Omental fat pad (tissue), 4 donors: ENCODE measurements at places on chromosomes 7 and 10. TPM values are rescaled to one million over a fixed set of nuclear protein-coding genes. Genes with fewer than 3 reads are reported as not detected.

- DNase-seq, result no peak
Measured at GRCh38 chr7:149635561-149636329, 137.6 kb downstream of the ZNF467 start.

GRCh38 chr10:68284062-68285001 is 47.5 kb upstream of the HNRNPH3 start:
- no peak for DNase-seq

DNA sequence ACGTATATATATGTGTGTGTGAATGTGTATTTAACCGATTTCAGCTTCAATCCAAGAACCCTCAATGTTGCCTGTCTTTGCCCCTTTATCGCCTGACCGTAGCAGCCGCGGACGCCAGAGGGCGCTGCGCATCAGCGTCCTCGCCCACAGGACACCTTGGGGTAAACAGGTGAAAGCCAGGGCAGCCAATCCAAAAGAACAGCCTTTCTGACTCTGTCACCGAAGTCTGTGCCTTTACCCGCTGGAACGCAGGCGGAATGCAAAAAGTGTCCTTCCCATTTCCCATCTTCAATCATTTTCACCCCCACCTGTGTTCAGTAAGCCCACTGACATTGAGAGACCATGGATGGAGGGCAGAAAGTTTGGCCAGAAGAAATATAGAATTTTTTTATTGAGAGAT is 3.6 kb downstream of the NXPH1 start:
- no peak for DNase-seq

GRCh38 chr10:35384265-35384868 is 48.1 kb downstream of the CCNY start:
- DNase-seq, result no peak

GRCh38 chr10:114489521-114490310 is 85.4 kb upstream of the AFAP1L2 start:
- DNase-seq, result no peak

- no peak for DNase-seq
Measured at GRCh38 chr7:107560898-107561516, 2.7 kb downstream of the COG5 start.

DNA sequence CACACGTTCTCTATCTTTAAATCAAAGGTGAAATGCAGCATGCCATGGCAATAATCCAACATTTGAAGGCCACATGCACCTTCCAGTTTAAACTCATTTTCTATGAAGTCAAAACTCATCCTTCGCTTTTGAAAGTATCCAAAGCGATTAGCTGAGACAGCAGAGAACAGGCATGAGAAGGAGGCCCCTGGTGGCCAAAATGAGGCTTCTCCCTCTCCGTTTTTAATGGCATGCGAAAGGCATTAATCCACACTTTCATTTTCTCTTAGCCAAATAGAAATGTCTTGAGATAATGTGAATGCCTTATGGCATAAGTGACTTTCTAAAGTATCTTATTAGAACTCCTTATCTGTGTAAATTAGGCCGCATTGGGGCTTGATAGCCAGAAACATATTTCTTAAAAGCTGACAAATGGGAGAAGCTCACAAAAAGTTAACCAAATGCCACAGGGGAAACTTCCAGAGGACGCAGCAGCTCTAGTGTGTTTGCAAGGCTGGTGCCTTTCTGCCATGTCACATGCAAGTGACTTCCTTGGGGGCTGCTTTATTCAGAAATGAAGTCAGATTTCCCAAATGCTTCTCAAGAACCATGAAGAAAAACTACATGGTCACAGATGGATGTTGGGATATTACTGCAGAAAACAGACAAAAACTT is 1189.6 kb downstream of the SORCS1 start:
- no peak for DNase-seq

GRCh38 chr7:158061026-158061630 is 526.5 kb downstream of the PTPRN2 start:
- DNase-seq, result no peak

DNA sequence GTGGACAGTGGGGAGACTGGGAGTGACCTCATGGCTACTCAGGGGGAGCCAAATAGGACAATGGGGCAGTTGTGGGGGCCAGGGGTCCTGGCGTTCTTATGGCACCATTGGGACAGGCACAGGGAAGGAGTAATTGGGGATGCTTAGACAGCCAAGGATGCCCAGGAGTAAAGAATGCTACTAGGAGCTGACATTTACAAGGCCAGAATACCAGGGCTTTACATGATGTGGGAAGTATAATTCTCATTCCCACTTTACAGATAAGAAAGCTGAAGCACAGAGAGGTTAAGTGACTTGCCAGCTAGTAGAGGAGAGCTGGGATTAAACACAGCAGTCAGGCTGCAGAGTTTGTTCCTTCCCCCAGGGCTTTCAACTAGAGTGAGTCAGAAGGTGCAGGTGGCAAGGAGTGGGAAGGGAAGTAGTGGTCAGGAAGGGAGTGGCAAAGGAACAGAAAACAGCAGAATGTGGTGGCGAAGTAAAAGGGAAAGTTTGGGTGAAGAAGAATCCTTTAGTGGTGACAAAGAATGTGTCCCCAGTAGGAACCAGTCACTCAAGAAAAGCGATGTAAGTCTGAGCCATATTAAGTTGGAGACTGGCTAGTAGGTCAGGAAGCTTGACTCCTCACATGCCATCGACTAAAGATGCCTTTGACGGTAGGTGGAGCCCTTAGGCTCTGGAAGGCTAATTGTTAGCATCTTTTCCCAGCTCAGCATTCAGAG is 32.8 kb downstream of the CPVL start:
- DNase-seq, result no peak

DNA sequence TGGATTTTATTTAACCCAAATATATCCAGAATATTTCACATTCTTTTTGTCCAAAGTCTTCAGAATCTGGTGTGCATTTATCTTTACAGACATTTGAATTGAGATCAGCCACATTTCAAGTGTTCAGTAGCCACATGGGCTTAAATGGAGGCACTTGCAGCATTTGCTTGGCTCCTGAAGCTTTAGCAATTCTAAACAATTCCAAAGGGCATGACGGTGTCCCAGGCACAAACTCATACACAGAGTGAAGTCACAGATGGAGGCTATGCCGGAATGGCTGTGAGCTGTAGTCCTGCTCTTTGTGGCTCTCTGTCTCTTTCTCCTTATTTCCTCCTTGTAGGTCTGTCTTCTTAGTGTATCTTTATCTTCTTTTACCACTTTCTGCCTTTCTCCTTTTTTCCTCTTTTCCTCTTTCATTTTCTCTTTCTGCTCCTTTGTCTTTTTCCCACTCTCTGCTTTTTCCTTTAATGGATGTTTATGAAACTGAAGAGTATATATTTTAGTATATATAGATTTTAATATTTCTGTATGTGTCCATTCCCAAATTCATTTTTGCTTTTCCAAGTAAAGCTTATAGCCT is 7.7 kb downstream of the AGBL3 start:
- DNase-seq, result no peak

GRCh38 chr7:144474800-144475615 is 71.5 kb upstream of the NOBOX start:
- DNase-seq, result no peak

GRCh38 chr7:47563521-47563920 is 18.4 kb downstream of the TNS3 start:
- no peak for DNase-seq

- no peak for DNase-seq
Measured at GRCh38 chr10:121860810-121861209, 67.0 kb downstream of the ATE1 start.

DNA sequence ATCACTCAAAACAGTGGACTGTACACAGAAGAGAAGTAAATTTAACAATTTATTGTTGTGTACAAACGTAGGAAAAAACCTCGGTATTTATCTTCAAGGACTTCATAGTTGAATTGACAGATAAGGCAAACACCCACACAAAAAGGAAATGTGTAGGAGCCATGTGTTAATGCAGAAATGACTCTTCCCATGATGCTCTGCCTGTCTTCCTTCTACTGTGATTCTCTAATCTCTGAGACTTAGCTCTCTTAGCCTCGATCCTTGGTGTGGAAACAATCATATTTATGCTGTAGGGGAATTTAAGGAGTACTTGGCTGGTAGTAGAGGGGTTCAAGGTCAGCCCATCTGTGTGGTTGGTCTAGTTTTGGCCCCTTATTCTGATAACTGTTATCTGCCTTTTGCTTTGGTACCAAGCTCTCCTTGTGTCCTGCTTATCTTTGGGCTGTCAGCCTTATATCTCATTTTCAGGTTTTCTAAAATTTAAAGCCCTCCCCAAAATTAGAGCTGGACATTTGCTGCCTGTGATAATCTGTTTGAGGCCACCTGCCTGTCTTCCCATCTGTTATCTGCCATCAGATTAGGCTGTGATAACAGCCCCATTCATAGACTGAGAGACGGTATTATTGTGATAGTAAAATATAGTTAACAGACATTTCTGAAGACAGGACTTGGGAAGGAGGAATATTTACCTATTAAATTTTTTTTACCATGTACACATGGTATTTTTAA is 81.7 kb downstream of the GPR85 start:
- no peak for DNase-seq

DNA sequence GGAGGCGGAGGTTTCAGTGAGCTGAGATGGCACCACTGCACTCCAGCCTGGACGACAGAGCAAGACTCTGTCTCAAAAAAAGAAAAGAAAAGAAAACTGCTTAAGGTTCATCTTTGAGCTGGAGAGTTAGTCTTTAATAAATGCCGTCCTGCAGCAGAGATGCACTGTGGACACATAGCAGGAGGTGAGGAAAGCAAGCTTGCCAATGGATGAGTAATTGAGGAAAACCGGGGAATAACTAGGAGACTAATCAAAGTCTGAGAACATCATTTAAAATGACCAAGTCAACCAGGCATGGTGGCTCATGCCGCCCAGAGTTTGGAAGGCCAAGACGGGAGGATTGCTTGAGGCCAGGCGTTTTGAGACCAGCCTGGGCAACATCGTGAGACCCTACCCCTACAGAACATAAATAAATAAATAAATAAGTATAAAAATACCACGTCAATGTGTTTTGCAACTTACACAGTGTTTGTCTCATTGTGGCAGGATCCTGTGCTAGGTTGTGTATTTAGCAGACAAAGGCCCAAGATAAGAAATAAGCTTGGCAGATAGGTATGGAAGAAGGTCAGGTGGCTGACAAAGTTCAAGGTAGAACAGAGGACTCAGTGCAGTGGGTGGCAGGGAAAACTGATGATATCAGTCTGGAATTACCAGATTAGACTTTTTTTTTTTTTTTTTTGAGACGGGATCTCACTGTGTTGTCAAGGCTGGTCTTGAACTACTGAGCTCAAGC is 115.7 kb upstream of the KMT2C start:
- DNase-seq, result no peak

GRCh38 chr10:75234683-75235374 is 928 bp downstream of the COMTD1 start:
- DNase-seq, result no peak

DNA sequence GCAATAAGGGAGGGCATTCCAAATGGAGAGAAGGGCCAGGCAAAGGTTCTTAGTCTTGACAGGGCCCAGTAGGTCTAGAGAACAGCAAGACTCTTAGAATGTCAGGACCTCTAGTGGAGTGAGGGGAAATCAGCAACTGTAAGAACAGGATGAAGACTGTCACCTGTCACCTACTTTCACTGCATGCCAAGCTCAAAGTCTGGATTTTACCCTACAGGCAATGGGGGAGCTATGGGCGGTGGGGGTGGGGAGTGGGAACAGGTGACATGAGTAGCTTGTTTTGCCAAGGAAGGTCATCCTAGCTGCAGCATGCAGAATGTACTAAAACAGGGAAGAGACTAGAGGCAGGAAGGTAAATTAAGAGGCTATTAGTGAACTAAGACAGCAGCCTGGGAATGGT is 18.3 kb downstream of the GOT1 start:
- DNase-seq, result no peak

DNA sequence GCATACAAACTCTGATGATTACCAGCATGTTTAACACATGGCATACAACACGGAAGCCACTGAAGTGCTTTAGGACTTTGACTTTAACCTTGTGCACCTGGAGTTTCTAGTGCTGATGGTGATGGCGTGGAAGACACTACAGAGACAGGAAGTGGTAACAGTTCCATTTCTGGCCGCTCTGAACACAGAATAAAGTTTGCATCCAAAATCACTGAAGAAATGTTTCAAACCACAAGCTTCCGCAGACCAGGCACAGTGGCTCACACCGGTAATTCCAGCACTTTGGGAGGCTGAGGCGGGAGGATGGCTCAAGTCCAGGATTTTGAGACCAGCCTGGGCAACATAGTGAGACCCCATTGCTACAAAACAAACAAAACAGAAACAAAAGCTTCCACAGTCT is 40.3 kb upstream of the TNPO3 start:
- DNase-seq, result no peak

The CALCR gene
- total RNA-seq, result 0.50 TPM

The PDE6C gene
- total RNA-seq, result not detected

The FKBP6 gene
- not detected for total RNA-seq

The PDZD7 gene
- total RNA-seq, result 3.3 TPM

The TMEM176B gene
- 35.9 TPM for total RNA-seq

The ZNF727 gene
- 1.1 TPM for total RNA-seq

The PLAC9 gene
- 18.4 TPM for total RNA-seq

The PLAU gene
- 7.3 TPM for total RNA-seq

The CPA2 gene
- not detected for total RNA-seq

The ELN gene
- total RNA-seq, result 133 TPM
